T-helper 9 cell (primary cell): ENCODE measurements at places on chromosomes 4 and X.

- no peak for DNase-seq
These were observed 1072.3 kb upstream of the PCDH10 start for GRCh38 chr4:132076829-132077228.

- no peak for DNase-seq
These were observed 14.0 kb downstream of the SOD3 start for GRCh38 chr4:24809376-24809775.

DNA sequence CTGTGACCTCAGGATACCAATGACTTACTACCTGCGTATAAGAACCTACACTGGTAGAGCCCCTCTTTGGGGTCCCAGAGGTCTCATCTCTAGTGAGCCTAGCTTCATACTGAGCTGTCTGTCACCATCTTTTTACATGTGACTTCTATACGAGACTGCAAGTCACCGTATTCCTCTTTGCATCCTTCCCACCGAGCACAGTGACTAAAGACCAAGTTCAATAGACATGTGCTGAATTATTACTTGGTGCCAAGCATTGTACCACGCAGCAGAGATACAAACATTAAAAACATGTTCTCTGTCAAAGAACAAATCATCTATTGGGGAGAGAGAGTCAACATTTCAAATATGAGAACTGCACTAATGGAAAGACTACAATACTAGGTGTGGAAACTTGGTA is 16.4 kb downstream of the ARAP2 start:
- DNase-seq = no peak

DNA sequence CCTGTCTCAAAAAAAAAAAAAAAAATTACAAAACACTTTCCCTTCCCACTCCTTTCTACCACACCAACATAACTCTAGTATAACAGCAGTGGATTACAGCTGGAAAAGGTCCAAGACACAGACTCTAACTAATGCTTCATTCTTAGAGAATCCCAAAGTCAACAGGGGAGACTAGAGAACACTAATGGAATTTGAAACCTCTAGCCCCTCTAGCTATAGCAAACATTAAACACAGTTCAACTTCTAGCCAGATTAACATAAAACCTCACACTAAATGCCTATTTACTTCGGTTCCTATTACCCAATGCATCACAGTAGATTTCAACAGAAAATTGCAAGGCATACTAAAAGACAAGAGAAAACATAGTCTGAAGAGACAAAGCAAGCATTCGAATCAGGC is 10.5 kb upstream of the DHX15 start:
- no peak for DNase-seq

DNA sequence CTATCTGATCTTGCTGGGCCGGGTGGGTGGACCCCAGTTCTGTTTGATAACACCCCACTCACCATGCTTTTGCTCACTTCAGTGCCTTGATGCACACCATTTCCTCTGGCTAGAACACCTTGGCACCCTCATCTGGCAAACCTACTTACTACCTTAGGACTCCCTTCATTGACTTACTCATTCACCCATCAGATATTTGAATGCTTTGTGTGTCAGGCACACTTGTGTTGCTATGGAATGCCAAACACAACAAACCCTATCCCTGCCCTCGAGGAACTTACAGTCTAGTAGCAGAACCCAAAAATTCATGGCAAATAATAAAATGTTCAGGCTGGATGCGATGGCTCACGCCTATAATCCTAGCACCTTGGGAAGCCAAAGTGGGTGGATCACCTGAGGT is 13.9 kb downstream of the CCNG2 start:
- no peak for DNase-seq

- no peak for DNase-seq
These were observed at the start of gene PDGFRA for GRCh38 chr4:54228961-54229501. Gene PDGFRA (plus strand): TSS chr4:54229293. CDS start chr4:54258769, 29,476 bp downstream.

GRCh38 chr4:10326075-10326474 is 131.2 kb downstream of the ZNF518B start:
- no peak for DNase-seq

- no peak for DNase-seq
These were observed 125.8 kb upstream of the VCX3A start for GRCh38 chrX:6660567-6661264.

- peak; percentile 2 for DNase-seq
These were observed 691 bp upstream of the USP46 start for GRCh38 chr4:52659722-52660261.
